ENCODE measurements at places on chromosomes 1 and 21.
A peak's percentile ranks its signal among the peaks of the same experiment; 100 is the strongest.

- no peak for DNase-seq
Measured at GRCh38 chr1:201903135-201903534, 14.4 kb downstream of the SHISA4 start.

DNA sequence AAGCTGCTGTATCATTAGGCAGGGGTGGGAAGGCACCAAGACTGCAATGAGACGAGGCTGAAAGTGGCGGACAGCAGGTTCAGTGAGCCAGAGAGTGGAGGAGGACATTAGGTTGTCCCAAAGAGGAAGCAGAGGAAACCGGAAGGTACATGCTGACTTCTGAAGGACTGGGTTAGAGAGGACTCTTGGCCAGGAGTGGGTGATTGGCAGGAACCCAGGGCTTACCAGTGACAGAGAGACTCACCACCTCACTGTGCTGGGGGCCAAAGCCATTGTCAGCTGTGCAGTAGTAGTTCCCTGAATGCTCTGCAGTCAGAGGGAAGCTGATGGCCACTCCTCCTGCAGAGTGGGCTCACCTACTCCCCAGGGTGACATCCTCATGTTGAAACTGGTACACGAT lies 41.9 kb upstream of the FCRL4 start:
- DNase-seq, result no peak

DNA sequence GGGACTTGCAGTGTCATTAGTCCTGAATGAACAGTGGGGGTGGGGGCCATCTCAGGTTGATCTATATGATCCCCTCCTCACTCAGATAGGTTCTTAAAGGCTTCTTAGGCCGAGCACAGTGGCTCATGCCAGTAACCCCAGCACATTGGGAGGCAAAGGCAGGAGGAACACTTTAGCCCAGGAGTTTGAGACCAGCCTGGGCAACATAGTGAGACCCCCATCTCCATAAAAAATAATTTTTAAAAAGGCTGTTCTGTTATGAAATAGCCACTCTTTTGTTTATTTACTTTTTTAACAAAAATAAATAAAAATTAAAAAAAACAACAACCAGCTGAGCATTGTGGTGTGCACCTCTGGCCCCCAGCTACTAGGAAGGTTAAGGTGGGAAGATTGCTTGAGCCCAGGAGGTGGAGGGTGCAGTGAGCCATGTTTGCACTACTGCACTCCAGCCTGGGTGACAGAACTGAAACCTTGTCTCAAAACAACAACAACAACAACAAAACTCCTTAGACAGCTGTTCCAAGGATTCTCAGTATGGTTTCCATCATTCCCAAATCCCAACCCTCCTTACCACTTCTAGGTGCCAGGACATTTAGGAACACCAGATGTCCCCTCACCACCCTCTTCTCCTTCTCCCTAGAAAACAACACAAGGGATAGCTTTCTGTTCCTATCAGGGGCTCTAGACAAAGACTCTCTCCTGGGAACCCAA lies 2.0 kb upstream of the TRAPPC3 start:
- DNase-seq, result no peak

GRCh38 chr1:87201768-87202167 lies 126.9 kb upstream of the LMO4 start:
- no peak for DNase-seq

DNA sequence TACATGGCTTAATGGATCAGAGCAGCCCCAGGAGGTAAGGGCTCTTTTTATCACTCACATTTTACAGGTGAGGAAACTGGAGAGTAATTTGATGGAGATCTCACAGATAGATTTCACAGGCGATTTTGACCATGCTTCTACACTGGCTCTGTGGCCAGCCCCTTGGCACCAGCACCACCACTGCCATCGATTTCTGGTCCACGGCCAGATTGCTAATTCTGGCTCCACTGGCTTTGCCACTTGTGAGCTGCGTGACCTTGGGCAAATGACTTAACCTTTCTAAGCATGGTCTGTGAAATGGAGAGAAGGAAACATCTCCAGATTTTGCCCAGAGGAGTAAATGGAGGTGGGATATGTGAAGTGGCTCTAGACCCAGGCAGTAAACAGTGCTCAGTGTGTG lies 32.6 kb downstream of the KCNC4 start:
- peak; percentile 18 for DNase-seq

- no peak for DNase-seq
Measured at GRCh38 chr21:31564439-31564838, 95.1 kb upstream of the SOD1 start.

- no peak for DNase-seq
Measured at GRCh38 chr1:100847361-100848082, 47.1 kb downstream of the EXTL2 start.

- peak; percentile 76 for DNase-seq
Measured at GRCh38 chr1:6205849-6206519, at the start of gene RNF207. Gene RNF207 (plus strand): TSS chr1:6206119. CDS start chr1:6206536, 417 bp downstream.

All from right forelimb (tissue), 1 donor.